Effector memory CD4-positive, alpha-beta T cell (primary cell): ENCODE measurements at places on chromosomes 6 and 20.

GRCh38 chr20:3277686-3278465 is 38.9 kb upstream of the SLC4A11 start:
- no peak for DNase-seq

GRCh38 chr6:158069800-158070195 is 88.1 kb downstream of the SYNJ2 start:
- DNase-seq: no peak

GRCh38 chr6:71403422-71404134 is 115.0 kb downstream of the OGFRL1 start:
- no peak for DNase-seq

DNA sequence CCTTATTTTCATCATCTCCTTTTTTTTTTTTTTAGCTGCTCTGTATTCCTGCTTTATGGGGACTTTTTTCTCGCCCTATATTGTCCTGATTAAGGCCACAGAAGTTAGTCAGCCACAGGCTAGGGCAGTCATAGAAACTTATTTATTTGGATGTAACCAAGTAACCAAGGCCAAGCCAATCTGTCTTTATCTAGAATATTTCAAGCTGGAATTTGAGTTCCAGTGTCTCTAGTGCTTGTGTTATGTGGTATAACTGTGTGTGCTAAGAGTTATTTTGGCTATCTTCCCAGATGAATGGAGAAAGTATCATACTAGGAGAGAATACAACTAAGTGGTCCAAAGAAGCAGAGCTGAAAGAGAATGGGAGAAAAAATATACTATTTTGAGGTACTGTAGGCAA is 751.5 kb downstream of the CBLN4 start:
- DNase-seq: no peak

GRCh38 chr20:3380228-3381070 is 27.0 kb downstream of the DNAAF9 start:
- DNase-seq: no peak

GRCh38 chr20:41163821-41164220 is 26.5 kb downstream of the PLCG1 start:
- no peak for DNase-seq

DNA sequence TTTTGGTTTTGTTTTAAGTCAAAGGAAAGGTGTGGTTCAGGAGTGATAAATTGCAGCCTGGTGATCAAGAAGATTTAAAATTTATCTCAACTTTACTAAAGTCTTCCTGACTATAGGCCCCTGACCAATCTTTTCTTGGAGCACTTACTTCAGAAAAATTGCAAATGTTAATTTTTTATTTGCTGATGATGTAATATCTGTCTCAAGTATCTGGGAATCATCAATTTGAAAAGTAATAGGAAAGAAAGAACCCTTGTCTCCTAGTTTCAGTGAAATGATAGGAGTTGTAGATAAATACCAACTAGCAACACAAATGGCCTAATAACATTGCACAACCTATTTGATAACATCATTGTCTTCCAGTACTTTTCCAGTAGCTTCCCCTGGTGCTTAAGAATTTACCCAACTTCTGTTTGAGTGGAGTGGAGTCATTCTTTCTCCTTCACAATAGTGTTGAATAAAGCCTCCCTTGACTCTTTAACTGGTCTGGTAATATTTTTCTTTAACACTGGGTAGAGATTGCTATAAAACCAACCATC is 648.3 kb upstream of the ADGRB3 start:
- no peak for DNase-seq

DNA sequence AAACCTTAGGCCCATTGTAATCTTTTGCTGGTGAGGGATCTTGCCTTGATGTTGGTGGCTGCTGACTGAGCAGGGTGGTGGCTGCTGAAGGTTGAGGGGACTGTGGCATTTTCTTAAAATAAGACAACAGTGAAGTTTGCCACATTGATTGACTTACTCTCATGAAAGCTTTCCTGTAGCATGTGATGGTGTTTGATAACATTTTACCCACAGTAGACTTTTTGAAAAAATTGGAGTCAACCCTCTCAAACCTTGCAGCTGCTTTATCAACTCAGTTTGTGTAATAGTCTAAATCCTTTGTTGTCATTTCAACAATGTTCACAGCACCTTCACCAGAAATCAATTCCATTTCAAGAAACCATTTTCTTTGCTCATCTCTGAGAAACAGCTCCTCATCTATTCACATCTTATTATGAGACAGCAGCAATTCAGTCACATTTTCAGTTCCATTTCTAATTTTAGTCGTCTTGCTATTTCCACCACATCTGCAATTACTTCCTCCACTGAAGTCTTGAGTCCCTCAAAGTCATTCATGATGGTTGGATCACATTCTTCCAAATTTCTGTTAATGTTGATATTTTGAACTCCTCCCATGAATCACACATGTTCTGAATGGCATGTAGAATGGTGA is 37.2 kb downstream of the CST9L start:
- no peak for DNase-seq

GRCh38 chr20:52681288-52681687 is 290.9 kb upstream of the TSHZ2 start:
- DNase-seq: no peak

GRCh38 chr6:169428532-169428931 is 174.9 kb upstream of the THBS2 start:
- no peak for DNase-seq

DNA sequence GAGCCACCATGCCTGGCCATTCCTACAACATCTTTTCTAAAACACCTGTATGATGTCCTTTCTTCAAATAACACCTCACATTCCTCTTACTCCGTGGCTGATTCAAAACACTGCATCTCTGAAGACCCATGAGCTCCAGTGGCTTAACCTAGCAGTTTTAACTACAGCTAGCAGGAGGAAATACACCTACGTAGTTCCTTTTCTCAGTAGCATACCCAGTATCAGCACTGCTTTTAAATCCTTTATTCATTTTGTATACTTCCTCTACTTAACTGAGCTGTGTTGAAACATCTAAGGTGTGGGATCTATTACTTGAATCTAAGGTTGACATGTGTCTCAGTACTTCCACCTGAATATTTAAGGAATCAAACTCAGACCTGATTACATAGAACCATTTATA is 113.6 kb upstream of the CCDC28A start:
- no peak for DNase-seq

- DNase-seq: no peak
Measured at GRCh38 chr6:15573384-15573783, 89.4 kb downstream of the DTNBP1 start.

DNA sequence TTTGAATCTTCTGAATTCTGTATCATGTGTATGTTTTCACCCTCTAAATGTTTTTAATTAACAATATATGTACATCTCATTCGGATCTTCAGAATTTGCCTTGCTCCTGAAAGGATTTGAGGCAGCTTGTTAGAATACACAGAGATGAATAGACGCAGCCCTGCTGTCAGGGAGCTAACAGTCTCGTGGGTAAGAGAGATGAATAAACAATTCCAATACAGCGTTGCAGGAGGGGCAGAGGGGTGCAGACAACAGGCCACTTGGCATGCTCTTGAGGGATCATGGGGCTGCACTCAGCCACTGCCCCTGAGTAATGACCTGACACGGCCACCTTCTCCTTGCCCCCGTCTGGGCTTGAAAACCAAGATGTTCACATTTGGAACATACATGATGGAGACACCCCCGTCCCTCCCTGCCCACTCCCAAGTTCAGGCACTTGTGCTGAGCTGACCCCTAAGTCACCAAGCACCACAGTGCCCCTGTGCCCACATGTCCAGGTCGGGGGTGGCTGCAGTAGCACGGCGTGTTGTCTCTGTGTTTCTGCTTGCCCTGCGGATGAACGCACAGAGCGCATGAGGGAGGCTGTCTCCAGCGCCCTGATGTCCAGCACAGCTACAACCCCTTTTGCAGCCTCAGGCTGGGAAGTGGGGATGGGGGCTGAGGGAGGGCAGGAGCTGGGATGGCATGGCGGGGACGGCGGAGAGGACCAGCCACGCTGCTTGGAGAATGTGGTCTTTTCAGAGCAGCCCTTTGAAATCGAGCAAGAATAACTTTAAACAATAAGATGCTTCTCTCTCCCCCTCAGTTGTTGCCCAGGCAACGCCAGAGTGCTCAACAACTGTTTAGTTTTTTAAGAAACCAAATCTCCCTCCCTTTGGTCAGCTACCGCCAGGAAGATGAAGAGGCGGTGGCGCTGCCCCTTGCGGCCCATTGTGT is 33.0 kb upstream of the CDH22 start:
- DNase-seq: no peak

DNA sequence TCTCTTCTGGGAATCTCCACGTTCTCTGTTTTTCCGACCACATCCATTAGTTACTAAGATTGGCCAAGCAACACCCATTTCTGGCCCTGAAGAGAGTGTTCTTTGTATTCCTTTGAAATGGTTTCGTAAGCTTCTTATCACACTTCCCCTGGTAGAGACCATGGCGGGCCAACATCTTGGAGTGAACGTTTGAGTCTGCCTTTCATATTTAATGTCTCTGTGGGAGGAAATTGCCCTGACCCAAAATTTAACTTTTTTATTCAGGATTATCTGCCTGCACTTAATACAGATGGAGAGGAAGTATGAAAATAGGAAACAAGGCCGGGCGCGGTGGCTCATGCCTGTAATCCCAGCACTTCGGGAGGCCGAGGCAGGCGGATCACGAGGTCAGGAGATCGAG is 177.0 kb upstream of the SNX9 start:
- no peak for DNase-seq

GRCh38 chr20:54793291-54793992 is 318.0 kb downstream of the DOK5 start:
- DNase-seq: no peak
